ENCODE measurements at places on chromosomes 12 and 14.

DNA sequence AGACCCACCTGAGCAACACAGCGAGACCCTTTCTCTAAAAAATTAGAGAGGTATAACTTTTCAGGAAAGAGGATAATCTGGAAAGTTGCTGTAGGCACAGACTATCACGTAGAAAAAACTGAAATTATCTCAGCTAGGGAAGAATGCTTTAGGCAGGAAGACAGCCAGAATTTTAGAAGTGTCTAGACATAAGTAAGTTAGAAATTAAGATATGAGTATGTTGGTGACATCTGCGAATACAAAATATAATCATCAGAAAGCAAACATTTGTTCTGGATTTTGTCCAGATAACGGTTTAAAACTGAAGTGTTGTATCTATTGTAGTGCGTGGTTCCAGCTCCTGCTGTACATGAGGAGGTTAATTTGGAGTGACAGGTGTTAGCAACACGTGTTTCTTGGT is 123.2 kb downstream of the FBXL14 start:
- no peak for DNase-seq

DNA sequence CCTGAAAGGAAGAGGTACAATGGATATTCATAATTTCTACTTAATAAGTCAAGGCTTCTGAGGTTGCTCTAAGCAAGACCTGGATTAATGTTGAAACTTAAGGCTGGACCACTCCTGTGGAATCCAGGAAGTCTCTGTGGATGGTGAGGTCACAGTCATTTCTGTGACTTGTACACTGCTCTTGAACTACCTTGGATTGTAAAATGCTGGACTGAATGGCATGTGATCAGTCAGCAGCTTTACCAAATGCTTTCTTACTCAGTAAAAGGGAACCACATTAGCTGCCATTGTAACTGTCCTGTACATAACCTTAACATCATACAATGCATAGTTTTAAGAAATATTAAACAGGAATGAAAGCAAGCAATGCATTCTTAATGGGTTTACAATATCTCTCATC is 182.9 kb downstream of the NOVA1 start:
- DNase-seq = no peak

GRCh38 chr12:9662488-9662887 is 7.0 kb upstream of the CLEC2D start:
- DNase-seq = peak; percentile 48

- DNase-seq = no peak
These were observed 32.0 kb downstream of the TMEM63C start for GRCh38 chr14:77213679-77214016.

- DNase-seq = no peak
These were observed 50.8 kb downstream of the VCPKMT start for GRCh38 chr14:50065583-50065982.

DNA sequence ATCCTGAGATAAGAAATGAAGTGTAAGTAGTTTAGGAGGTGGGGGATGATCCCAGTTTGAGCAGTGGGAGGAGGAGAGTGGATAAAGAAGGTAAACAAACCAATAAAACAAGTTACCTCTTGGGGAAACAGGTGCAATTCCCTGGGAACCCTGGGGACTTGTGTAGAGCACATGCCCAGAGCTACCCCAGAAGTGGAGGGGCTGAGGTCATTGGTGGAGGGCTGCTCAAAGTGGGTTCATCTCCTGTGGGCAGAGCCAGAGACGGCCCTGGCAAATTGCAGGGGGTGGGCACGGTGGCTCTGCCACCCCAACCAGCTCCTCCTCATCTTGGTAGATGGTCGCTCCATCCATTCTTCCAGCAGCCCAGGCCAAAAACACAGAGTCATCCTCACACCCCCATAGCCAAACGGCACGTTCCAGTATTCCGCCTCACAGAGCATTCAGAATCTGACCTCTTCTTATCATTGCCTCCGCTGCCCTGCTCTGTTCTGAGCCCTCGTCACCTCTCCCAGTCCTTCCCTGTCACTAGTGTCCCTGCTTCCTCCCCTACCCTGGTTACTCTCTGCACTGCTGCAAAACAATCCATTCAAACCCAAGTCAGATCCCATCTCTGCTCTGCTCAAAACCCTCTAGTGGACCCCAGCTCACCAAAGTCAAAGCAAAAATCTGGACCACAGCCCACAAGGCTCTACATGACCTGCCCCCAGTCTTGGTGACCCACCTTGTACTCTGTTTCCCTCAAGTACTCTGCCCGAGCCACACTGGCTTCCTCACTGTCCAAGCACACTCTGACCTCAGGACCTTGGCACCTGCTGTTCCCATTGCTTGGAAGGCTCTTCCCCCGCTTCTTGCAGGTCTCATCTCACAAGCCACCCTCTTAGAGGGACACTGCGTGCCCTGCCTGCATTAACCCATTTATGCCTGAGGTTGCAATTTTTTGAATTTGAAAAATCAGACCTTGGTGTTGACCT is 5.5 kb downstream of the CYP46A1 start:
- no peak for DNase-seq

DNA sequence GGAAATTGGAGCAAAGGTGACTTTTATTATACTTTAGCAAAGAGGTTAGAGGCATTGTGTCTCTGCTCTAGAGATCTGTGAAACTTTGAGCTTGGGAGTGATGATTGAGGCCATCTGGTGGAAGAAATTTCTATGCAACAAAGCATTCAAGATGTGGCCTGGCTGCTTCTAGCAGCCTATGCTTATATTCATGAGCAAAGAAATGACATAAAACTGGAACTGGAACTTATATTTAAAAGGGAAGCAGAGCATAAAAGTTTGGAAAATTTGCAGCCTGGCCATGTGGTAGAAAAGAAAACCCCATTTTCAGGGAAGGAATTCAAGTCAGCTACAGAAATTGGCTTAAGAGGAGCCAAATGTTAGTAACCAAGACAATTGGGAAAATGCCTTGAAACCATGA is 70.4 kb downstream of the SDR9C7 start:
- DNase-seq = no peak

GRCh38 chr12:109716092-109716479 is 2.5 kb downstream of the FAM222A start:
- DNase-seq = no peak

GRCh38 chr14:87754520-87755223 is 238.3 kb downstream of the GALC start:
- no peak for DNase-seq

DNA sequence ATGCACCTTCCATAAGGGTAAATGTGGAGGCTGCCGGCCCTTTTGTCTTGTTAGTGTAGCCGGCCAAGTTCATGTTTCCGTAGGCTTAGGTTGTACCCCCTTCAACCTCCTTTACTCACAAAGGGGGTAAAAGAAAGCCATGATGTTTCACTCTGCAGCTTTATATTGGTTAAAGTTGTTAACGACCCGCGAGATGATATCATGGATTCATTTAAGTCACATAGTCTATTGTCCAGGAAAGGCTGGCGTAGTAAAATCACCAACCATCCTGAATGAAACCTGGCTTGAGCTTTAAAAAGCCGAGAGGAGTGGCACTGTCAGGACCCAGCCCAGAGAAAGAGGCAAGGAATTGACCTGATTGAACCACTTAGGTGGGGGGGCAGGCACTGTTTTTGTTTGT is 1.3 kb downstream of the UNG start:
- no peak for DNase-seq

- no peak for DNase-seq
These were observed 254.9 kb upstream of the TMEM132C start for GRCh38 chr12:128012110-128012509.

DNA sequence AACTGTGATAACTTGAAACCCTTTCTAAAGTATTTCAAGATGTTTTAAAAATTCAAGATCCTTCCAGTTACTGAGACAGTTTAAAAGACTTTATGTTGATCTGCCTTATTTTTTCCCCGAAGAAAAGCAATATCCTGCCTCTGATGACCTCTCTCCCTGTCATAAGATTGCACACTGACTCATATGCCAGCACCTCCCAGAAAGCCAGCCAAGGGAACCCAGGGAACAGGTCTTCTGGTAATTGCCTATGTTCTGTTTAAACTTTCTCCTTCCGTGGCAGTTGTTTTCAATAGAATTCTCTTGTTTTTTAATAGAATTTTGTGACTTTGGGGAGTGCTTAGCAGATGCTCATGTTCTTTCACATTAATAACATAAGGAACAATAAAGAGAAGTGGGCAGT is 300.2 kb upstream of the PRKD1 start:
- DNase-seq = no peak

DNA sequence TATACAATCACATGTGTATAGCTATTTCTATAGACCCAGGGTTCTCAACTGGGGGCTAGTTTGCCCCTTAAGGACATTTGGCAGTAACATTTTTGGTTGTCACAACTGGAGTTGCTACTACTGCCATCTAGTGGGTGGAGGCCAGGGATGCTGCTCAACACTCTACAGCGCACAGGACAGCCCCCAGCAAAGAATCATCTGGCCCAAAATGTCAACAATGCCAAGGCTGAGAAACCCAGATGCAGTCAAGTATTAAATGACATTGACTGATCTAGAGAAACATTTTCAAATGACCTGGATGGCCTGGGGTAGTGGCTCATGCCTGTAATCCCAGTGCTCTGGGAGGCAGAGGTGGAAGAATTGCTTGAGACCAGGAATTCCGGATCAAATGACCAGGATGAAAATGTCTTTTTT is 5.8 kb downstream of the WSB2 start:
- DNase-seq = peak; percentile 84

- no peak for DNase-seq
These were observed 45.0 kb downstream of the PPP1R13B start for GRCh38 chr14:103802356-103802755.

- DNase-seq = no peak
These were observed 327.6 kb upstream of the SFSWAP start for GRCh38 chr12:131383291-131383690.

GRCh38 chr12:9367201-9367600 is 159.0 kb upstream of the PZP start:
- no peak for DNase-seq

GRCh38 chr14:69695322-69696203 is 71.4 kb upstream of the SRSF5 start:
- no peak for DNase-seq

DNA sequence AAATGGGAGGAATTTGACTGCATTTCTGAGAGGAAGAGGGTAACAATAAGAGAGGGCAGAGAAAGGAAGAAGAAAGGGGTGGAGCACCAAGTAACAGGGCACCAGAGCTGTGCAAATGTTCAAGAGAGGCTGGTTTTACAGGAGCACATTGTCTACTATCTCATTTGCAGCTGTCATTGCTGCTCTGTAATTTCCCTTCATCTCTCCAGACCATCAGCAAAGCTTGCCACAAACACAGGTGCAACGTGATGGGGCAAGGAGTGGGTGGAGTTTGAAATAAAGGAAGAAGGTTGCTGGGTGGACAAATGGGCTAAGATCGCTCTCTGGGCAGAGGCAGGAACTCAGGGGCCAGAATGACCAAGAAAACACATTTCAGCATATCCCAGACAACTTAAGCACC is 47.9 kb upstream of the PLEKHG6 start:
- no peak for DNase-seq

GRCh38 chr12:51777457-51777856 is 71.1 kb downstream of the FIGNL2 start:
- DNase-seq = no peak

DNA sequence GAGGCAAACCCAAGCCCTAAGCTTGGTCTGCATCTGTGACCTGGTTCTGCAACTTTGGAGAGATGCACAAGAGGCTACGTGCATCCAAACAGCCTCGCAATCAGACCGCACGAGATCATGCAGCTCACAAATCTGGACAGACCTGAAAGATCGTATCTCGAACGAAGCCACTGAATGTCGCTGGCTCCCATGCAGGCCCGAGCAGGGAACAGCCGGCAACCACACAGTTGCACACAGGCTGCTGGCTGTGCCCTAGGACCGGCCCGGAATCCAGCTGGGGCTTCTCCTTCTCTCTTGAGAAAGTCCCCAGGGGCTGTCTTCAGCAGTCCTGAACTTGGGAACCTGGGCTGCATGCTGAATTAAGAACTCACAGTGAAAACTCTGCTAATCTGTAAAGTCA is 27.9 kb downstream of the WNT5B start:
- DNase-seq = no peak

GRCh38 chr12:337039-337438 is 52.1 kb downstream of the KDM5A start:
- no peak for DNase-seq

GRCh38 chr12:32600681-32601080 is 78.4 kb upstream of the DNM1L start:
- DNase-seq = no peak

DNA sequence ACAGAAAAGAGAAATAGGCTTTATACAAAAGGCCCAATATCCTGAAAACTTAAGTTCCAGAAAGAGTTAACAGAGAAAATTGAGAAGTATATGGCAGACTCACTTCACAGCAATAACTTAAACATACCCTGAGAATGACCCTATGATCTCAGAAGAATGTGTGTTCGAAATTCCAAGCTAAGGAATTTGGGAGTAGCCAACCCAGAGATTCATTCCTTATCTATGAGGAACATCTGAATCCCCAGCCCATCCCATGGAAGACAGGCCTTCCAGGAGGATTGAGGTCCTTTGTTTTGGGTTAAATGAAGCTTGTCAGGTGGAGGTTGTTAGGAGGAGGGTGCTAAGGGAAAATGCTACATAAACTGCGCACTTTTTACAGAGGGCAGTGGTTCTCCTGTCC is 7.5 kb upstream of the SAV1 start:
- DNase-seq = no peak

GRCh38 chr12:62758216-62758615 is 176.7 kb downstream of the PPM1H start:
- DNase-seq = no peak

GRCh38 chr12:98149270-98149669 is 366.1 kb upstream of the TMPO start:
- no peak for DNase-seq

DNA sequence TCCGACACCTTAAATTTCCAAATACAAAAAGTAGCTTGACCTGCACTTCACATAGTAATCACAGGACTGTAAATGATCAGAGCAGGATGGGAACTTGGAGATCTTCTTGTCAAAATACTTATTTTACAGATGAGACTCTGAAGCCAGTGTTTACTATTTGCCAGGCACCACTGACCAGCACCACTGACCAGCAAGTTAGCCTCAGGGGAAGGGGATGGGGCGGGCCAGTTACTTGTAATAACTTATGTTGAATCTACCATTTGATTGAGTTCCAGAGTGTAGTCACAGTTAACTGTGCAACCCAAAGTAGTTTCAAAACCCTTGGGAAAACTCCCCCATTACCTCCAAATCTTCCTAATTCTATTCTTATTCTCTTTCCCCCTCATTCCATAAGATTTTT is 278.4 kb downstream of the PCNX1 start:
- no peak for DNase-seq

DNA sequence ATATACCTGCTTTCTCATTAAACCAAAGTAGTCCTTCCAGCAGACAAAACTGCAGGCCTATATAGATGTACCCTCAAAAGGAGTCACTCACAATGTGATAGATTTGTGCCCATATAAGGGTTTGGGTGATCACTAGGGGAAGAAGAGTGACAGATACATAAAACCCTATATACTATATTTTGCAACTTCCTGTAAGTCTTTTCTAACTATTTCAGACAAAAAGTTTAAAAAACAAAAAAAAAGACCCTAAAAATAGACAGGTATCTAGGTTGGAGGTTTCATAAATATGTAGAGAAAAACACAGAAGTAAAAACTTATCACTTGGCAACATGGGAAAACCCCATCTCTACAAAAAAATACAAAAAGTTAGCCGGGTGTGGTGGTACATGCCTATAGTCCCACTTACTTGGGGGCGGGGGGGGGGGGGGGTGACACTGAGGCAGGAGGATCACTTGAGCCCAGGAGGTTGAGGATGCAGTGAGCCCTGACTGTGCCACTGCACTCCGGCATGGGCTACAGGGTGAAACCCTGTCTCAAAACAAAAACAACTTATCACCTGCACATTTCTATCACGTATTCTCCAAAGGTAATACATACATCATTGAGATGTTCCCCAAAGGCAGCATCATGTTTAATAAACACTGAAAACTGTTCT is 2.9 kb downstream of the VCPKMT start:
- peak; percentile 42 for DNase-seq

All from CD4-positive, alpha-beta T cell treated with Interferon alpha-2 for 1 hour (primary cell).